NCI-H748 treated with DMSO at 0.1 percent for 48 hours (cell line): ENCODE measurements at places on chromosomes 2 and 18.
A peak's percentile ranks its signal among the peaks of the same experiment; 100 is the strongest.

DNA sequence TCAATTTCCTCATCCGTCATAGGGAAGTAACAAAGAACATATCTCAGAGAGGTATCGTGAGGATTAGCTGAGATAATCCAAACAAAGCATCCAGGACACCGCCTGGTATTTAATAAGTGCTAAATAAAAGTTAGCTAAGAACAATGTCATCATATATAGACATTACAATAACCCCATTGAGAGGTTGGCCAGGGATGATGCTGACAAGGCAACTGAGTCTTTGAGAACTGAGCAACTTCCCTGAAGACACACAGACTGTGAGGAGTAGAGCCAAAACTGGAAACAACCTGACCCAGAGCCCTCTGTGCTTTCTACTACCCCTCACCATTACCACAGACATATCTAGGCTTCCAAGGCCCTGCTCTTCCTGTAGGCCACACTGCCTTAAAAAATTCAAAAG is 1.6 kb upstream of the DCTN1 start:
- no peak for DNase-seq

DNA sequence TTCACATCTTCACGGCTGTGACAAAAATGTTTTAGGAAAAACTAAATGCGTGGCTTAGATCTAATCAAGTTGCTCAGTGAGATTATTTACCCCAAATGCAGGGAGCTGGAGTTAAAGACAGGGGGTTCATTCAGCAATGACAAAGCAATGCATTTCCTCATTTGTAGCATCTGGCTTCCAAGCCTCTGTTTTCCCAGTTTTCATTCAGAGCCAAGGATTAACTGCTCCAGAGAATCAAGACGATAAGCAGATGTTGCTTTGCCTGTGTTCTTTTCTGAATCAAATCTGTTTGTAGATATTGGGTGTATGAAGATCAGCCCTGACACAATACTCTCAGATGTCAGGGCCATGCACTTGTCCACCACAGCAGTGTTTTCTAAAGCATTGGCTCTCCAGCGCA is 147.4 kb upstream of the SIX2 start:
- no peak for DNase-seq

- no peak for DNase-seq
These were observed 200.3 kb upstream of the ID2 start for GRCh38 chr2:8481463-8482009.

- DNase-seq: no peak
These were observed 100.0 kb downstream of the POLE4 start for GRCh38 chr2:75058427-75058826.

GRCh38 chr2:88673363-88673762 is 18.1 kb upstream of the RPIA start:
- DNase-seq: no peak

- DNase-seq: no peak
These were observed 92.2 kb upstream of the SETBP1 start for GRCh38 chr18:44588508-44588907.

GRCh38 chr2:70710038-70710690 is 57.8 kb downstream of the ADD2 start:
- DNase-seq: no peak

- peak; percentile 24 for DNase-seq
These were observed 1.4 kb downstream of the TGIF1 start for GRCh38 chr18:3451183-3451988.

DNA sequence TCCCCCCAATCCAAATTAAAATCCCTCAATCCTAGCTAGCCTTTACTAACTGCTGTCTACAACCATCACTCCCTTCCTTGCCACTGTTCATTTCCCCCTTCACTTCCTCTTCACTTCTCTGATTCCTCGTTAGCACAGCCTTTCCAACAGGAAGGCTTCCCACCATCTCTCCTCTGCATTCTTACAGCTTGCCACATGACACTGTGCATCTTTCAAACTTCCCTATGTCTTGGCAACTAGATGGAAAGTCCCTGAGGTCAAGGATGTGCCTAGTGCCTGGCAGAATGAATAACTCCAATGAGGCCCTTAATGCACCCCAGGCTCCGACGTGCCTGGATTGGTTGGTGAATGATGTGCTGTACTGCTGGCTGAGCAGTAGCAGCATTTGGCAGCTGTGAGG is 15.2 kb downstream of the SAP130 start:
- no peak for DNase-seq

- no peak for DNase-seq
These were observed 26.6 kb upstream of the COLEC12 start for GRCh38 chr18:527146-527545.

DNA sequence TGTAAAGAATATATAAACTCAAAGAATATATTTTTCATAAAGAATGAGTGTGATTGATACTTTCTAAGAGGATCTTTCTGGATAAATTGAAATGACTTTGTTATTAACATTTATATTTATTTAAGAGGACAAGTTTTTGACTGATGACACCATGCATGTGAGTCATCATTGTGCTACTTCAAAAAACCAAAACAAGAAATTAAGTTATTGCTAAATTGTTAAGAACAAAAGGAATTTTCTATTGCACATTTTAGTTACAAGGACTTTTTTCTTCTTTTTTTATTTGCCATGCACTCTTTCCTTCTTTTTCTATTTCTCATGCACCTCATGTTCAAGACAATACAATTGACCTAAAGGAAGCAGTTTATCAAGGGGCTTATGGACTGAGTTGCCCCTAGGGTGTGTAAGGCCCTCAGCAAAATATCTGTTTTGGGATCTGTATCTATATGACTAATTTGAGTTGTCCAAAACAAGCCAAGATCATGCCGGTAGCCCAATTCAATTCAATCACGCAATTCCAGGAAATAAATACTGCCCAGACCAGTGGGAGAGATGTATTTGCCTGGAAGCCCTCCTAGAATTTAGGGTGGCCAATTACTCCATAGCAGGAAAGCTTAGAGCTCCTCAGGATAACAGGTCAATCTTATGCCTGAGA is 654.3 kb downstream of the METTL4 start:
- no peak for DNase-seq

- DNase-seq: no peak
These were observed 188.4 kb downstream of the LOXHD1 start for GRCh38 chr18:46468426-46469180.

DNA sequence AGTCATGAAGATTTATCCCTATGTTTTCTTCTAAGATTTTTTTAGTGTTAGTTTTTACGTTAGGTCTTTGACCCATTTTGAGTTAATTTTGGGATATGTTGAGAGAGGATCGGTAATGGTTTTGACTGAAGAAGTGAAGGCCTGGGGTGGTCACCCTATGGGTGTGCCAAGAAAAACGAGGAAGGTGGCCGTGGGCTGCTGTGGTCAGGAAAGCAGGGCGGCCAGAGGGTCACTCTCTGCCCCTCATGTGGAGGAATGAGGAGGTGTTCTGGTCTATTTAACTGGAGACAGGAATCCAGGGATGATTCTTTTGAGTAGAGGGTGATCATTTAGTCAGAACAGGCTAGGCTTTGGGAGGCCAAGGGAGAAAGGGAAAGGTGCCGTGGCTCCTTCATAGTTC is 50.7 kb downstream of the MYO7B start:
- DNase-seq: no peak

- DNase-seq: no peak
These were observed 211.6 kb downstream of the EN1 start for GRCh38 chr2:118635891-118636290.

DNA sequence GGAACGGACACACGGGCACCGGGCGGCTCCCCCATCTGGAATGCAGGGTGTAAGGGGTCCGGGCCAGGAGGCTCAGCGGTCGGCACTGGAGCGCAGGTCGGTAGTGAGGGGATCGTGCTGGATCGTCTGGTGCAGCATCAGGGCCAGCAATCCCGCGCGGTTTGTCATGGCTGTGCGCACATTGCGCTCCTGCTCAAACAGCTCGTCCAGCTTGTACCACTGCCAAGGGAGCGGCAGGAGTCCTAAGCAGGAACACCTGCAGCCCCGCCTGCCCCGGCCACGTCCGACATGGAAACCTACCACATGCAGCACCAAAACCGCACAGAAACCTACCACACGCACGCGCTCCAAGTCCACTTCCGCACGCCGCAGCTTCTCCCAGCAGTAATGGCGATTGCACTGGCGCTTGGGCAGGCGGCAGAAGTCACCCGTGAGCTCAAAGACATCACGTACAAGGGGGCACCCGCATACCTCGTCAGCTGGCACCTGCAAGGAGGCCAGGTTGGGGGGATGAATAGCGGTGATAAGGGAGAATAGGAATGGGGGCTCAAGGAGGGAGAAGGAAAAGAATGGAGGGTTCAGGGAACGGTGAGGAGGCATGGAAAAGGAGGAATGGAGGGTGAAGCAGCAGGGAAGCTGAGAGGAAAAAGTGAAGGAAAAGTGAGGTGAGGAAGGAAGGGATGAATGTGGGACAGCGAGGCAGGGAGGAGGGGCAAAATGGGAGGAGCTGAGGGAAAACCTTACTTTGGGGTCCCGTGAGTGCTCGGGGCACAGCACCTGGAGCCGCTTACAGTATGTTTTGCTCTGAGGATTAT is 1.4 kb upstream of the MBD1 start:
- no peak for DNase-seq

DNA sequence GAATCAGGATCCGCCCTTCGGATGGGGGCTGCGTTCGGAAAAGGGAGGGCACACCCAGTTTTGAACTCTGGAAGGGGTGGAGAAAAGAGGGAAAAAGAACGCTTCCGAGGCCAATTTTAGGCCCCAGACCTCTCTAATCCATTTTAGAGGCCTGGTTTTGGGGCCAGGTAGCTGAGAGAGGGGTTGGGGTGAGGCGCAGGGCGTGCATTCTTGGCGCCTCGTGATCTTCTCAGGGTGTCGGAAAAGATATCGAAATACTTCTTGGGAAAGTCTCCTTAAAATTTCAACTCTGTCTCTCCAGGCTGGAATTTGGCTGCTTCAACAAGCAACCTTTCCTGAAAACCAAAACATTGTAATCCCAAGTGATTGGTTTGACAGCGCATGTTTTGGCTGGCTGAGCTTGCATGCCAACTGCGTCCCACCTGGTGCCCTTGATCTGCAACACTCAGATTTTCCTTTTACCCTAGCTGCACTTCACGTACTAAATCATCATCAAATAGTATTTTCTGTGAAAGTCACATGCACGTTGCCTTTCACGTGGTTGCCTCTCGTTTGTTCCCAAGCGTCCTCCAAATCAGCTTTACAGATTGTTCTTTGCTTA is 864 bp upstream of the XPO1 start:
- no peak for DNase-seq

DNA sequence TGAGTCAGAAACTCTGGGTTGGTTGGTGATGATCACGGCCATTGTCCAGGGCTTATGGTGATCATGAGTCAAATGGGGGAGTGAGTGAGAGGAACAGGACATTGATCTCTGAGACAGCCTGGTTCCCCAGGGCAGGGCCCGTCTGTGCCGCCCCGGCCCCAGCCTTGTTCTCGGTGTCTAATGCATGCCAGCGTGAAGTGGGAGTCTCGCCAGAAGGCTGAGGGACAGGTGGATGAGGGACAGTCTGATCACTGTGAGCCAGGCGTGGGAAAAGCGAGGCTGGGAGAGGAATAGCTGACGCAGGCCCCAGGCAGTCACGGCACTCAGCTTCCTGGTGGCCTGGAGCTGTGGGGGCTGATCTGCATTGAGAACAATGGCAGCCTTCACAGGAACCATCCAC is 208.3 kb upstream of the HDAC4 start:
- no peak for DNase-seq

DNA sequence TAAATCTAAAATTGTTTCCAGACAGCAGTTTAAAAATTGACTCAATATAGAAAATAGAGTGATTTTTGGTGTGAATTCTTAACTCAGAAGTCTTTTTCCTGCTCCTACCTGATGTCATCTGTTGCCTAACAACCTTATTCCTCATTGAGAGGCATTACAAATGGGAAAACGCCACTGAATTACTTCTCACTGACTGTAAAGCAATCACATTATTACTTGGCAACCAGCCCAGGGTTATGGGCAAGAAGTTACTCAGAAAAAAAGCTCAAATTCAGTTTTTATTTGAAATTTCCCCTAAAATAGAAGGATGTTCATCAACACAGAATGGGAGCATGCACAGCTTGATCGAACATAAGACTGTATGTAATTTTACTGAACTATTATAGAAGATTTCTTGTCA is 201.8 kb upstream of the GULP1 start:
- no peak for DNase-seq

GRCh38 chr2:235551965-235552364 is 58.1 kb downstream of the AGAP1 start:
- no peak for DNase-seq

DNA sequence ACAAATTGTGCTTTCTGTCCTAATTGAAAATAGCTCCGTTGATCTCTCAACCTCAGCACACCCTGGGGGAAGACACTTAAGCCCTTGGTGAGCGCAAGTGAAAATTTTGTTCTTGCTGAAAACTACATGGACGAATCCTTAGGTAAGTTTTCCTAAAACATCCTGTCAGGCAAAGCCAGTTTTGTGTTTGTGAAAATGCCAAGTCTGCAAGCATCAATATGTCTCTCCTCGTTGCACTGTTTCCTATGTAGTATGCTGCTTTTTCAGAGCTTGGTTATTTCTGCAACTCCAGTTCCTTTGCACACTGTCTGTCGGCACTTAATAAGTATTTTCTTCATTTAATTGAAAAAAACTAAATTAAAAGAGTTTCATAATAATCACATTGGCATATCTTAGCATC is 146.9 kb upstream of the POU3F3 start:
- no peak for DNase-seq

- DNase-seq: no peak
These were observed 45.4 kb downstream of the EXOC6B start for GRCh38 chr2:72780477-72780876.

- peak; percentile 2 for DNase-seq
These were observed 449.3 kb downstream of the SLC4A3 start for GRCh38 chr2:220076734-220077133.

GRCh38 chr18:46771141-46771540 is 14.3 kb upstream of the ST8SIA5 start:
- DNase-seq: no peak

GRCh38 chr2:149385350-149385749 is 55.0 kb downstream of the LYPD6 start:
- DNase-seq: no peak

- DNase-seq: no peak
These were observed 18.2 kb downstream of the GNLY start for GRCh38 chr2:85712336-85712735.

DNA sequence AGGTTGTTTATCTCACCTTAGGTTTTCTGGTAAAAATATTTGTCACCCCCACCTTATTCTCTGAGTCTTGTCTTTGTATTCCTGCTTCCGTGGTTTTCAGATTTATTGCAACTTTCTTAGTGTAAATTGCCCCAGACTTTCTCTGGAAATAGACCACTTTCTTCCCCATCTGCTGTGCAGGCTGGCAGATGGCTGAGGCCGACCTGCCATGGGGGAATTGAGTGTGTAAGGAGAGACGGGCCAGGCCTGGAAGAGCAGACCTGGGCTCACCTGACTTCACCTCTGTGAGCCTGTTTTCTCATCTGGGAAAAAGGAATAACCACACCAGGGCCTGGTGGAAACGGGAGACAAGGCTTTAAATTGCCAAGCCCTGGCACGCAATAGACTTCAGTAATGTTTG is 44.9 kb downstream of the ACKR3 start:
- no peak for DNase-seq
